Natural killer cell (primary cell): ENCODE measurements at places on chromosomes 3 and 15. TPM values are rescaled to one million over a fixed set of nuclear protein-coding genes. Genes with fewer than 3 reads are reported as not detected.
A peak's percentile ranks its signal among the peaks of the same experiment; 100 is the strongest.

DNA sequence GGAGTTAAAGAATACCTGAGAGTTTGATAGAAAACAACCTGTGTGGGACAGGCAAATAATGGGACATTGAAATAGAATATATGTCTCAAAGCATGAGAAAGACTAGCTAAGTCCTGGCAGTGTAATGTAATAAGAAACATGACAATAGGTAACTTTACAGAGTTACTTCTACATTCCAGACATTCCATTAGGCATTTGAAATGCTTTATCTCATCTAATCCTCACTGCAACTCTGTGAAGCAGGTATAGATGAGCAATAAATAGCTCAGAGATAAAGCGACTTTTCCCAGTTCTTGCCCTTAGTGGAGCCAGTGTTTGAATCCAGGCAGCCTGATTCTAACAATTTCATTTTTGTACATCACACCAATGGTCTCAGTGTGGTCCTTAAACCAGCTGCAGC, 76.8 kb downstream of the CPNE4 start:
- no peak for DNase-seq

WDR53 gene
- total RNA-seq: 14.7 TPM

DNA sequence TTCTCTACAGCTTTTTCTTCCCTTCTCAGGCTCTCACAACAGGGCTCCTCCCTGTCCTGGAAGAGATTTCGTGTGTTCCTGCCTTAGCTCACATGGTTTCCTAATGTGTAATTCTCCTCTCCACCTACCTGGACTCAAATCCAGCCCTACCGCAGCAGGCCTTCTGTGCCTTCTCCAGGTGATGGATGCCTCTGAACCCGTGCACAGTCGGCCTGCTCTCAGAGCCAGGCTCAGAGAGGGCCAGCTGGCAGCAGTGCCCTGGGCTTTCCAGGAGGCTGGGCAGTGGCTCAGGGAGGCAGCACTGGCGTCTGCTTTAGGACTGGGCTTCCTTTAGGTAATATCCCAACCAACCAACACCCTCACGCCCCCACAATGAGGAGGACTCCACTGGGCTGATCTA, 123.2 kb upstream of the TMC3 start:
- no peak for DNase-seq

DNA sequence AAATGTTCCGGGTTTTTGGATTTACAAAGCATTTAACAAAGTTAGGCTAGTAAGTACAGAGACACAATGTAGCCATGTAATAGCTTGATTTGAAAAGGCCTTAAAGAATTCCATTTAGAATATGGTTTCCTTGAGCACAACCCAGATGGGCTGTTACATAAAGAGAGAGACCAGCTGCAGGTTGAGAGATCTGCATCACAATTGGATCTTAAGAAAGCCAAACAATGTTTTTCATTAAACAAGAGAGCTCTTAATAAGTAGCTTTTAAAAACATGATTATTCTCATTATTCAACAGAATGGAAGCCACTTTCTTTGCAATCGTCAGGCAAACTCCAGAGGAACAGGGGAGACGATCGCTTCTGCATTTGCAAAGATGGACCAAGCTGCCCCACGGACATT, 300.3 kb downstream of the OCA2 start:
- DNase-seq: no peak

GRCh38 chr15:46413799-46414198, 779.0 kb downstream of the SQOR start:
- DNase-seq: no peak

C3orf80 gene
- total RNA-seq: not detected

GRCh38 chr3:132231633-132232032, 85.6 kb upstream of the ACP3 start:
- no peak for DNase-seq

SLC15A2 gene
- 0.78 TPM for total RNA-seq

DNA sequence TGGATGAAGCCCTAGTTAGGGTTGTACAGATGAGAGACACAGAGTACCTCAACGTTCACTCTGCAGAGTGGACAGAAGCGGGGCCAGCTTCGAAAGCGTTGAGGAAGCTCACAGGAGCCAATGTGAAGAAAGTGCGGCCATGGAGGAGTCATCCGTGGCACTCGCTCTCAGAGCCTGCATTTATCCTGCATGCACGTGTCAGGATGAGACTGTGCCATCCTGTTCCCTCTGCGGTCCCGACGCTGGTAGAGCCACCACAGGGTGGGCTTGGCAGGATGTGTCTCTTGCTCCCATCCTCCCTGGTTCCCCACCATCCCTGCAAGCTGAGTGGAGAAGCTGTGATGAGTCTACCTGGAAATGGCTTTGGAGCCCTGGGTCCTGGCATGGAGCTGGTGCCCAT, 39.3 kb downstream of the KLHL25 start:
- DNase-seq: no peak

C3orf20 gene
- 0.14 TPM for total RNA-seq

DNA sequence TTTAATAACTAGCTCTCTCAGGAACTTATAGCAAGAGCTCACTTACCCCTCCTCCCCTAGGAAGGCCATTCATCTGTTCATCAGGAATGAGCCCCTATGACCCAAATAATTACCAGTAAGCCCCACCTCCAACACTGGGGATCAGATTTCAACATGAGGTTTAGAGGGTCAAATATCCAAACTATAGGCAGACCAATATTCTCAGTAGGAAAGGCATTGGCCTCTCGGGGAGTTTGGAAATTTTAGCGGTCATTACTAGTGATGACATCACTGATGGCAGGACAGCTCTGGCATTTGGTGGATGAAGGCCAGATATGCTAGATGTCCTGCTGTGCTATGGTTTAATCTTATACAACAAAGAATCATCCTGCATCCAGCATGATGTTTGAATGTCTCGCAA, 15.2 kb upstream of the CD47 start:
- DNase-seq: no peak

DNA sequence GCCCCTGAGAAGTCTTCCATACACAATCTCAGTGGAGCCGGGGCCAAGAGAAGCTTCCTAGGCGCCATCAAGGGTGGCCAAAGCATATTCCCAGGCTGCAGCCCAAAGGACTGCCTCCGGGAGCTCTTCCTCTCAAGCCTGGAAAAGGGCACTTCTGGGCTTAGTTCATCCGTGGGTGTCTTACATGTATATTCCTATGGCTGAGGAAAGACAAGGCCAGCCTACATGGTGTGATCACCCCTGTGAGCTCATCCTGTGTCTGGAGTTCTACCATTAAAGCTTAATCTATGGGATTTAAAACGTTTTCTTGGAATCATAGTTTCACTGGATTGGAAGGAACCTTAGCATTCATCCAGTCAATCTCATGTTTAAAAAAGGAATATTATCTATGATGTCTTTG, 21.9 kb upstream of the TIMP4 start:
- no peak for DNase-seq

DNA sequence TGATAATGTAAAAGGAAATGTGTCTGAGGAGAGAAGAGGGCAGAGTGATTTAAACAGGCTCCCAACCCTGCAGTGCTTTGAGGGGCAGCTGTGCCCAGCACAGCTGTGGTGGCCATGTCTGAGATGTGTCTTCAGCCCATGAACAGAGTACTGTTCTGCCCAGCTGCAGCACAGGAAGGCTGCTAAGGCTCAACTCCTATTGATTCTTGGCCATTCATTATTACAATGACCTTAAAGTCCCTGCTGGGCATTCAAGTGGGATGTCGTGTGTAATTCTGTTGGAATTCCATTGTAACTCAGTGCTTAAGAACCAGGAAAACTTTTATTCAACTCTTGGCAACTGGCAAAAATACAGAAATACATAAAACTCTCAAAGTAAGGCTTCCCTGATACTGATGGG, 229.3 kb downstream of the MCTP2 start:
- DNase-seq: no peak

DNA sequence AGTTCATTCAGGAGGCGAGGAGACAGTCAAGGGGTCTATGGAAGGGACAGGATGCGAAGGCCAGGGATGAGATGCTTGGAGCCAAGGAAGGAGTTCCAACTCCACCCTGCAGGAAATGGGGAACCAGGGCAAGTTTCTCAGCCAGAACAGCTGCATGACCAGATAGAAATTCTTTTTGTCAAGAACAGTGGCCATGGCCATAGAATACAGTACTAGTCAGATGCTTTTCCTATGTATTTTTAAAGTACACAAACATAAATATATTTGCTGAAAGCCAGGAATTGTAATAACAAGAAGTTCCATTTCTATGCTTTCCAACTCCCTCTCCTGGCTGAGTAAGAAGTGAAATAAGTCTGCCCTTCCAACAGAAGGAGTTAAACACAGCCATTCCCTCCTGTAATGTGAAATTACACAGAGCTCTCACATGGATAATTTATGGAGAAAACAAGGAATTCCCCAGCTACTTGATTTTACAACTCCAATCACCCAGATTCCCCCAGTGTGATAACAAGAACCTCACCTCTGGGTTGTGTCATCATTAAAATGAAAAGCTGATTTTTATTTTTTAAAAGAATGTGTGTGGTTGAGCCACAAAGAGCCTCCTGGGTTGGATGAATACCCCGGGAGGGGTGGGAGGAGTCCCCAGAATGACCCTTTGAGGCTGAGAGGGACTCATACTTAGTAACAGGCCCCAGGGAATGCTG, 124.6 kb upstream of the ARHGEF3 start:
- DNase-seq: no peak

GRCh38 chr3:24773798-24774197, 279.1 kb upstream of the THRB start:
- DNase-seq: no peak

NTRK3 gene
- not detected for total RNA-seq

GRCh38 chr15:75809986-75810750, 33.1 kb upstream of the UBE2Q2 start:
- DNase-seq: peak; percentile 42

- DNase-seq: no peak
These were observed 17.9 kb downstream of the PLS1 start for GRCh38 chr3:142614059-142614626.

DNA sequence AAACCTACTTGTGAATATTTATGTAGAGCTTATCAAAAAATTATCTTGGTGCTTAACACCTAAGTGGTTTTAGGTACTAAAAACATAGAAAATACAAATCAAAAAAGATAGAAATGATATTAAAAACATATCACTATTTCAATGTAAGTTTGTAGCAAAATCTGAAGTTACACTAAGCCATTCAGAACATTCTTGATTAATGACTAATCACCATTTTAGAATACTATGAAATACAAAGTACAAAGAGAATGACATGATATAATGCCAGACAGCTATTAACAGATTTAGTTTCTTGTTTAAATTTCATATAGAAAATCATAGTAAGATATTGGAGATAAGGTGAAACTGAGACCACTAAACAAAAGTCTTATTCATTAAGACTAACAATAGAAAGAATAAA, 169.7 kb upstream of the AGTR1 start:
- DNase-seq: no peak

MEGF11 gene
- total RNA-seq: not detected

DNA sequence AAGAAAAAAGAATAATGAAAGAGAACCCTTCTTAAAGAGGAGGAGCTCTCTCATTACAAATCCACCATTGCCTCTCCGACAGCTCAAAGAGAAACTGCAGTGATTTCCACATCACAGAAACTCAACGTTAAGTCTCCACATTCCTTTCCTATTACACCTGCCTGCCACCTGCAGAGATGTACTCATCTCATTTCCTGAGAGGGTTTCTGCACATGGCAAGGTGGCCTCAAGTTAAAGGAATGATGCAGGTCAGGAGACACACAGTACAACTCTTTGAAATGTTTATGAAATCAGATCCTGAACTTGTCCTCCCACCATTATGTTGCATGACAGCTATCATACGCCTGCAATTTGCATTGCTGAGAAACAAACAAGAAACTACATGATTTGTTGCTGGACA, 458.4 kb upstream of the ADAMTS9 start:
- no peak for DNase-seq

LEKR1 gene
- 1.7 TPM for total RNA-seq

- DNase-seq: no peak
These were observed 581.5 kb downstream of the TBL1XR1 start for GRCh38 chr3:176615826-176616225.

GRCh38 chr15:43799209-43799944, 643 bp downstream of the SERINC4 start:
- no peak for DNase-seq

ALDH1A2 gene
- 3.6 TPM for total RNA-seq

GRCh38 chr3:12833222-12834161, 7.9 kb downstream of the RPL32 start:
- no peak for DNase-seq

- DNase-seq: no peak
These were observed 10.9 kb downstream of the SLC28A2 start for GRCh38 chr15:45262906-45263461.

- no peak for DNase-seq
These were observed 27.0 kb upstream of the CAPN3 start for GRCh38 chr15:42332331-42332730.

DNA sequence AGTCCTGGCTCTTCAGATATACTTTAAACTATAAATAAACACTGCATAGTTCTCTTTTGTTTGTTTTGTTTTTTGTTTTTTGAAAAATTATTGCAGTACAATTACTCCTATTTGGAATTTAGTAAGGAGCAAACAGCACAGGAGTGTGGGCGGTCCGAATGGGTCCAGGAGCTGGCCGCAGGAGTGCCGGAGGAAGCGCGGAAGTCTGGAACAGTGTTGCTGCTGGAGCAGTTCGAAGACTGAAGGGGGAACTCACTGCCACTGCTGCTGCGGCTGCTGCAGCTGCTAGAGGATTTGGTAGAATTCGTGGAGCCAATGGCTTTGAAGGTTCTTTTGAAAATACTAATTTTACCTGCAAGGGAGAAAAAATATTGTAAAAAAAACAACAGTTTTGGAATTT, 329.9 kb downstream of the ZNF385D start:
- DNase-seq: no peak

DNA sequence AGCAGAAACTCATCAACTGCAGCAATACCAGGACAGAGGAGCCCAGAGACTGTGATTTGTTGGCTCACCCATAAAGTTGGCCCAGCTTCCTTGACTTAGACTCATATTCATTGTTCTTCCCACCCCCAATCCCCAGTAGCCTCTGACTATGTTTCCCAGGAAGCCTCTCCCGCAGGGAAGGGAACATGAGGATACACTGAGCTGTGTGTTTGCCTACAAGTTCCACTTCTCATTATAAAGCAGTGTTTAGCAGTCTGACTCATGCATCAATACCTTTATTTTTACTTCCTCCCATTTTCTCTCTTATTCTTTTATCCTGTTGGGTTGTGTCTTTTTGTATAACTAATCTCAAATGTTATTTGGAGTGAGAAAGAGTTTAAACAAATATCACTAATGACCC, 111.6 kb upstream of the PHLDB2 start:
- DNase-seq: no peak

DNA sequence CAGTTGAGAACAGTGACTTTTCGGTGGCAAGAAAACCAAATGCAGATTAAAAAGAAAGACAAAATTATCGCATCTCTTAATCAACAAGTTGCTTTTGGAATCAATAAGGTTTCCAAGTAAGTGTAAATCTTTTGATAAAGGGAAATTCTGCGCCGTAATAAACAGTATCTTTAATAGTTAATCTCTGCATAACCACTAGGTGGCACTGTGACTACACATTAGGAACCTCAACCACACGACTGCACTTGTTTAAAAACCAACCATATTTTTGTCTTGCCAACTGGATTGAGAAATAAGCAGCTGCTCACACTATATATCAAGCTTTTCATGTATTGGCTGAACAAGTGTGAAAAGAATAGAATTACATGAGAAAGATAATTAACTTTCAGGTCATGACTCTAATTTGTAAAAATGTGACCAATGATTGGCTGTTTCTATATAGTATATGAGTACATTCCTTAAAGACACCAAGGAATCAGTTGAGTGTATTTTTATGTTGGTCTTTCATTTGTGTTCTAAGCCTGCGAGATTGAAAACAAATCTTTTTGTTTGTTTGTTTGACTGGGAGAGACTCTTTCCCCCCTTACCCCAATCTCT, 72.7 kb downstream of the DZIP3 start:
- no peak for DNase-seq
